ENCODE measurements at places on chromosomes 1 and 21.

DNA sequence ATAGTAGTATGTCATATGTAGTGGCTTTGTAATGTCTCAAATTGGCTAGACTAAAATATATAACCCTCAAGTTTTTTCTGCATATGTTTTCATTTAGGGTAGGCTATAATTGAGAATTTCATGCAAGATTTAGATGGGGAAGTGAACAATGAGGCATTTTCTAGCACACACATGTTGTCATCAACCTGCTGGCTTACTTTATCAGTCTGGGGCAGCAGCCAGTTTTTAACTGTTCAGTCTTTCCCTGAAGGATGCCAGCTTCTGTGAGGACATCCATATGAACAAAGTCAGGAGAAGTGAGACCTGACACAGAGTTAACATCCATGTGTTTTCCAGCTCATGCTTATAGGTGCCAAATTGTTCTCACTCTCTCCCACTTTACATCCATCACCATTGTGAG, 74.7 kb upstream of the OLFM3 start:
- no peak for DNase-seq

- DNase-seq, result no peak
These were observed 37.3 kb downstream of the OLFML2B start for GRCh38 chr1:161986328-161986727.

- DNase-seq, result no peak
These were observed 165.4 kb upstream of the NBPF11 start for GRCh38 chr1:148317288-148317985.

DNA sequence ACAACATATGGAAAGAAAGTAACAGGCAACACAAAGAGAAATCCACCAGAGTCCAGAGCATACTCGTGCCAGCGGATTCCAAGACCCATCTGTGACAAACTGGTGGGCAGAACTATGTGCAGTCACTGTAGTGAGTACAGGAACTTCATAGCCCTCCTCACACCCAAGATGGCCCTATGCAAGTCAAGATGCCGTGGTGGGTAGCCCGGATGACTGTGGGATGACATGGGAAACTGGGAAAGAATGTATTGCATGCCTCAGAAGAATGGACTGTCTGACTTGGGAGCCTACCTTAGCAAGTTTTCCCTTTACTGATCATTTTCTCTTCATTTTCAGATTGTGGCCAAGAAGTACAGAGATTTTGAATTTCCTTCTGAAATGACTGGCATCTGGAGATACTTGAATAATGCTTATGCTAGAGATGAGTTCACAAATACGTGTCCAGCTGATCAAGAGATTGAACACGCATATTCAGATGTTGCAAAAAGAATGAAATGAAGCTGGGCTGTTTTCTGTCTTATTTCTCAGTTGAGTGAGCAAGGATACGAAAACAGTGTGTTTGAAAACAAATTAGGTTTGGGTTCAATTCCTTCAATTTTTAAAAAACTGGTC, 47.3 kb downstream of the CLIC6 start:
- DNase-seq, result no peak

DNA sequence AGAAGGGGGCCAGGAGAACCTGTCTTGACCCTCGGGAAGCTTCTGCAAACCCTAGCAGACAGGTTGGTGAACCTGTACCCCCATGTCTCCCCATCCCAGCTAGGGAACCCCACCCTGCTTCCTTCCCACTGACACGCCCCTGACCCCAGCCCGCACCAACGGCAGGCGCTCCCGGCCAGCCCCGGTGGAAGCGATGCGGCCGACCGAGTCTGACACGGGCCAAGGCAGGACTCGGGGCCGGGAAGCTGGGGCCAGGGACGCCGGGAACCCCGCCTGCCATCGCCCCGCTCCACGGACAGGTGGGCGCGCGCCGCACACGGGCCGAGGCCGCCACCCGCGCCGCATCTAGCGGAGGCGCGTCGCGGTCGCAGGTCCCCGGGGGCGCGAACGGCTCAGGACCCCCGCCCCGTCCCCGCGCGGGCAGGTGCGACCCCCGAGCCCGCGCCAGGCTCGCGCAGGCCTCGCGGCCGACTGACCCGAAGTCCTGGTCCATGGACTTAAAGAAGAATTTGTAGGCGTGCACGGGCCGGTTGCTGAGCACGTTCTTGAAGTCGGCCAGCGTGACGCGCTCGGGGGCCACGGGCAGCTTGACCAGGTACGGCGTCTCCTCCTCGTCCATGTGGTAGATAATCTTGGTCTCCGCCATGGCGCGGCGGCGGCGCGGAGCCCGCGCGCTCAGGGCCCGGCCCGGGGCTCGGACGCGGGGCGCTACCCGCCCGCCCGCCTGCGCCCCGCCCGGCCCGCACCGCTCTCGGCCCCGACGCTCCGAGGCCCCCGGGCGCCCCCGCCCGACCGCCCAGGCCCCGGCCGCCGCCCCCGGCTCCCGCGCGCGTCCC, 580 bp downstream of the DVL1 start:
- no peak for DNase-seq

DNA sequence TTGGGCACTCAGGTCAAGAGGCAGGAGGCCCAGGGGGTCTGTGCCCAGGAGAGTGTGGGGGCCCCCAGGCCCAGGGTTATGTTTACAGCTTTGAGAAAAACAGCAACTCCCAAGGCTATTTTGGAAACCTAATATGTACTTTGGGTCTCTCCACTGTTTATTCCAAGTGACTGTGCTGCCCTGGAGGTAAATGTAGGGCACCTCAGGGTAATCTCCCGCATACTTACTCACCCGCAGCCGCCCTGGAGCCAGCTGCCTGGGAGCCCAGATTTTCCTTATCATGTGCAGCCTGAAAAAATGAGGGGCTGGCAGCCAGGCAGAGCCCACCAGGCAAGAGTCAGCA, 20.0 kb downstream of the IFFO2 start:
- DNase-seq, result no peak

DNA sequence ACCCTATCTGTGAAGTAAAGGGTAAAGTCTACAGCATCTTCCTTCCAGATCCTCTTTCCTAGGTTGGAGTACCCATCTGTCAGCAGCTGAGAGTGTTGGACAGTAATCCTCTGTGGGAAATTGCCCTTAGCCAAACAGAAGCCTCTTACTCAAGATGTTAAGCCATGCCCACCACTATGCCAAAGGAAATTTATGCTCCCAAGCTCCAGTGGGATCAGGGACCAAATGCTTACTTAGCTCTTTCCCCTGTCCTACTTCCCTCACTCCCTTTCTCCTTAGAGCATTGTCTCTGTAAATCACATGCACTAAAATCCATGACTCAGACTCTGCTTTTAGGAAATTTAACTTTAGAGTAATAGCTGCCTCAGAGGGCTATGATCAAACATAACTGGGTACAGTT, 254.0 kb downstream of the BRINP2 start:
- DNase-seq, result no peak

DNA sequence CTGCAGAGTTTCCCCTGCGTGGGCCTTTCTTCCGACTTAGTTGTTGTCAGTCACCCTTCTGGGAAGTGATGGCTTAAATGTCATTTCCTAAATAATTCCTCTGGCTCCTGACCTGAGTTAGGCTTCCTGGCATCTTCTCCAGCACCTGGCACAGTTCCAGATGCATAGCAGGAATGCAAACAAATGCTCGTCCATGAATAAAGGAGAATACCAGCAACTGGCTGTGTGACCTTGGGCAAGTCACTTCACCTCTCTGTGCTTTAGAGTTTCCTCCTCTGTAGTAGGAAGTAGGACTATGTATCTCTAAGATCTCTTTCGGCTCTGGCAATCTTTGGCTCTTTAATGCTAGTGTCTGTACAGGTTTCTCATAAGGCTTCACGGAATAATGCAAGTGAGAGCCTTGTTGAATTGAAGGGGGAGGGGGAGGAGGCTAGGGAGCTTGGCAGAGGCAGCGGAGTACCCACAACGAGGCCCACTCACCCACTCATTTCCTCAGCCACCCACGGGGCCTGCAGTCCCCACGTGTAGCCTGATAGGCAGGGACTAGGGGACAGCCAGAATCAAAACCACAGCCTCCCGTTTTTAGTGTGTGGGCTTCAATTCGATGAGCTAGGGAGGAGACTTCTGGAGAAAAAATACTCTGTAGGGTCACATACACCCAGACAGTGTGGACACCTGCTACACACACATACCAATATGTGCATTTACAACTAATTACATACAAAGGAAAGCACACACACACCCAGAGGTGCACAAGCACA, 48.1 kb downstream of the TENT5C start:
- no peak for DNase-seq

DNA sequence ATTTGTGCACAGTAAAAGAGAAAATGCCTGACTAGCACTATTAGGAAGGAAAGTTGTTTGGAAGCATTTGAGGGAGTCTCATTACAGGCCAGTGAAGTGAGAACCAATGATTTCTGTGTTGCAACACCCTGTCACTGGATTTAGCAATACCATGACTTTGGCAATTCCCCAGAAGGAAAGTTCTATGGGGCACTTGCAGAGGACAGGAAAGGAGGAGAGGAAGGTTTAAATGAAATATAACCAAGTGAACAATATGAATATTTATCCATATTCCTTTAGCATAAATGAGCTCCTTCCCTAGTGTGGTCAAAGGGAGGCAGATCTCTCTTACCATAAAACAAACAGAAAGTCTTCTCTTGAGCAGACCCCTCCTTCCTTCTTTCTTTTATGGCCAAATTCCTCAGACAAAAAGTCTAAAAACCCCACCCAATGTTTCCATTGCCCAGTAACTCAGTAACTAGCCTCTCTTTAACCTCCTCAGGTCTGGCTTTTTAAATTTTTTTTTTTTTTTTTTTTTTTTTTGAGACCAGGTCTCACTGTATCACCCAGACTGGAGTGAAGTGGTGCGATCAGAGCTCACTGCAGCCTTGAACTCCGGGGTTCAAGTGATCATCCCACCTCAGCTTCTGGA, 5.5 kb downstream of the TLR5 start:
- no peak for DNase-seq

DNA sequence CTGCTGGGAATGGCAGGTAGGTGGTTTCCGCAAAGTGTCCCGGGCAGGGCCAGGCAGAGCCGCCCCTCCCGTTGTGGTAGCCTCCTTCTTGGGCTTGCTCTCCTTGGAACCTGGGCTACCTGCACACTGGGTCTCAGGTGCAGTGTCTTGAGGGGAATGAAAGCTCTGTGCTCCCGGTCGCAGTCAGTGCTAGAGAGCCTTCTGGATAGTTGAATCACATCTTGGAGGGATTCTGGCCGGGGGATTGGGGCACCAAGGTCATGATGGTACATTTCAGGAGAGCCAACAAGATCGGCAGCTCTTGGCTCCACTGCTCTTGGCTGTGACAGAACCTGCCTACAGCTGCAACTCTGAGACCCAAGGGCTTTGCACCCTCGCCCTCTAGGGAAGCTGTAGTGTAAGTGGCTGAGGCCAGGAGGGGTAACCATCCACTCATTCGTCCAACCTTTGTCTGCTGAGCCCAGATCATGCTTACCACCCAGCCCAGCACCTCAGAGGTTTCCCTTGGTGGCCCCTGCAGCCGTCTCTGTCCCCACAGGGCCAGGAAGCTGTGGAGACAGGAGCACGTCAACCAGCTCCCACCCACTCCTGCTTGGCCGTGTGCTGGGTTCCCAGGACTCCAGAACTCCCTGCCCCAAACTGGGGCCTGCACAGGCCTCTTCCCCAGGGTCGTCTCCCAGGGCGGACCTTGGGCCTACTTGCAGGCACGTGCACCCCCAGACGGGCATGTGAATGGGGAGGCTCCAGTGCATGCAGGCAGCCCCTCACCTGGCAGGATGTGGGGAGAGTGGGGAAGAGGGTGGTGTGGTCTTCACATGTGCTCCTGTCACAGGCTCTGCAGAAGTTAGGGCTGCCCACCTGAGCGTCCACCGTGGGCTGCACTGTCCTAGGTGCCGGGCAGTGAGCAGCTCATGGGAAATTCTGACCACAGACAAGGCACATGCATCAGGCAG, 40.0 kb downstream of the NTPCR start:
- DNase-seq, result no peak

- DNase-seq, result no peak
These were observed 236.3 kb downstream of the MATN1 start for GRCh38 chr1:30487042-30487441.
